ENCODE measurements at places on chromosomes 4 and X.

- H3K27ac ChIP-seq, result no peak overlapping the region
- H3K4me1 ChIP-seq, result peaks cover 26% of the 10 kb centered on the region
- H3K36me3 ChIP-seq, result no peaks in the 10 kb centered on the region
- no peaks in the 10 kb centered on the region for H3K27me3 ChIP-seq
- no peak overlapping the region for H3K4me3 ChIP-seq
These were observed 106.3 kb upstream of the MID1 start for GRCh38 chrX:10726647-10727046.

GRCh38 chr4:115537387-115537786 is 424.0 kb upstream of the NDST4 start:
- no peaks in the 10 kb centered on the region for H3K4me1 ChIP-seq
- H3K36me3 ChIP-seq, result no peaks in the 10 kb centered on the region
- H3K27me3 ChIP-seq, result no peaks in the 10 kb centered on the region

GRCh38 chr4:95821867-95822266 is 18.0 kb upstream of the PDHA2 start:
- H3K4me3 ChIP-seq, result no peak overlapping the region
- no peak for DNase-seq
- no peaks in the 10 kb centered on the region for H3K36me3 ChIP-seq
- H3K27me3 ChIP-seq, result no peaks in the 10 kb centered on the region
- H3K4me1 ChIP-seq, result no peaks in the 10 kb centered on the region

- H3K27ac ChIP-seq, result no peak overlapping the region
- DNase-seq, result no peak
- no peaks in the 10 kb centered on the region for H3K36me3 ChIP-seq
- H3K4me1 ChIP-seq, result peaks cover 22% of the 10 kb centered on the region
- H3K27me3 ChIP-seq, result no peaks in the 10 kb centered on the region
These were observed 422.6 kb downstream of the BCOR start for GRCh38 chrX:39675162-39675553.

- no peak overlapping the region for H3K4me3 ChIP-seq
- H3K36me3 ChIP-seq, result peaks cover 2% of the 10 kb centered on the region
- peaks cover 24% of the 10 kb centered on the region for H3K4me1 ChIP-seq
These were observed 547.5 kb downstream of the SMARCA1 start for GRCh38 chrX:128975745-128976144.

- peaks cover 4% of the 10 kb centered on the region for H3K36me3 ChIP-seq
- H3K27ac ChIP-seq, result no peak overlapping the region
- DNase-seq, result no peak
- no peaks in the 10 kb centered on the region for H3K27me3 ChIP-seq
- no peak overlapping the region for H3K4me3 ChIP-seq
These were observed 30.6 kb upstream of the PHF8 start for GRCh38 chrX:54074826-54075225.

DNA sequence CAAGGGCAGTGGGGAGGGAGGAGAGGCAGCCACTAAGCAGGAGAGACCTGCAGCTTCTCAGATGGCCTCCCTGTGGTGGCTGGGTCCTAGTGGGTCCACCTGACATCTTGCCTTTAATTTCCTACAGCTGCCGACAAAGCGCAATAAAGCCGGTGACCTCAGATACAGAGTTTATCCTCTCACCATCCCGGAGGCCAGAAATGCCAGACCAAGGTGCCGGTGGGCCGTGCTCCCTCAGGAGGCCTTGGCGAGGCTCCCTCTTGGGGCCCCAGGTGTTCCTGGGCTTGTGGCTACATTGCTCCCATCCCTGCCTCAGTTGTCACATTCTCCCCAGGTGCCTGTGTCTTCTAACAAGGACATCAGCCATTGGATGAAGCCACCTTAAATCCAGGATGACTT is 103.0 kb downstream of the ADRA2C start:
- peaks cover 2% of the 10 kb centered on the region for H3K36me3 ChIP-seq
- H3K27me3 ChIP-seq, result peaks cover 61% of the 10 kb centered on the region
- peaks cover 12% of the 10 kb centered on the region for H3K4me1 ChIP-seq
- no peak overlapping the region for H3K27ac ChIP-seq
- no peak for DNase-seq

DNA sequence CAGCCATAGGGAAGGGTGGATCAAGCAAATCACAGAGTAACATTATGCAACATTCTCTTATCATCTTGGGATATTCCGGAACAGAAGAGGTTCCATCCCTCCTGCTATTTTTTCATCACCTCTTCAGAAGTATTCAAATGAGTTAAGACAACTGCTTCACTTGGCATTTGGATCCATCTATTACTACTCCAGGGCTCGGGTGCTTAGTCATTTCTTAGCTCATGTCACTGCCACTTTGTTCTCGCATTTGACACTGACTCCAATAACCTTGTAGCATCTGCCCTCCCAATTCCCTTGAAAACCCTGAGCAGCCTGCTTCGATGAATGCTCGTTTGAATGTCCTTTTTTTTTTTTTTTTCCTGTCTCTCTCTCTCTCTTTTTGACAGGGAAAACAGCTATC is 114.9 kb downstream of the PPARGC1A start:
- H3K36me3 ChIP-seq, result no peaks in the 10 kb centered on the region
- DNase-seq, result no peak
- H3K27me3 ChIP-seq, result no peaks in the 10 kb centered on the region
- H3K4me1 ChIP-seq, result peaks cover 4% of the 10 kb centered on the region
- no peak overlapping the region for H3K27ac ChIP-seq
- no peak overlapping the region for H3K4me3 ChIP-seq

DNA sequence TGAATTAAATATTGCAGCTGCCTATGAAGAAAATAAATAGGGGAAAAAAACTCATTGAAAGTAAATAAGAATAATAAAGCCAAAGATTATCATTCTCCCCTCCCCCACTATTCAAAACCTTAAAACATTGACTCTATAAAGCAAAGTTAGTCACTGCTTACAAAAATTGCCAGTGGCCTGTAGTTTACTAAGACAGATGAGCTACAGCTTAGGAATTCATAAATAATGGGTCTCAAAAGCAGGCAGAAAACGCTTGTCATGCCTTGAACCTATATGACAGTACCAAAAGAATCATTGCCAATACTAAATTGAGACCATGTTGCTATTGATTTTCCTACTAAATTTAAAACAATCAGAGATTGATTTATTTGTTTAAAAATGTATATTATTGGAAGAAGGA is 78.9 kb downstream of the SLC10A7 start:
- H3K27ac ChIP-seq, result no peak overlapping the region
- peaks cover 11% of the 10 kb centered on the region for H3K36me3 ChIP-seq
- H3K4me1 ChIP-seq, result peaks cover 7% of the 10 kb centered on the region
- no peak overlapping the region for H3K4me3 ChIP-seq

- H3K27me3 ChIP-seq, result no peaks in the 10 kb centered on the region
- H3K36me3 ChIP-seq, result no peaks in the 10 kb centered on the region
- peaks cover 11% of the 10 kb centered on the region for H3K4me1 ChIP-seq
- no peak for DNase-seq
- no peak overlapping the region for H3K27ac ChIP-seq
These were observed 66.7 kb upstream of the FRAS1 start for GRCh38 chr4:77990456-77990855.

- no peaks in the 10 kb centered on the region for H3K36me3 ChIP-seq
- H3K27ac ChIP-seq, result no peak overlapping the region
- peaks cover 3% of the 10 kb centered on the region for H3K27me3 ChIP-seq
These were observed 20.3 kb downstream of the PLRG1 start for GRCh38 chr4:154529728-154530519.

- H3K36me3 ChIP-seq, result no peaks in the 10 kb centered on the region
- no peak overlapping the region for H3K27ac ChIP-seq
- H3K4me1 ChIP-seq, result no peaks in the 10 kb centered on the region
- DNase-seq, result no peak
These were observed 135.1 kb downstream of the PCDH7 start for GRCh38 chr4:30855232-30855631.

DNA sequence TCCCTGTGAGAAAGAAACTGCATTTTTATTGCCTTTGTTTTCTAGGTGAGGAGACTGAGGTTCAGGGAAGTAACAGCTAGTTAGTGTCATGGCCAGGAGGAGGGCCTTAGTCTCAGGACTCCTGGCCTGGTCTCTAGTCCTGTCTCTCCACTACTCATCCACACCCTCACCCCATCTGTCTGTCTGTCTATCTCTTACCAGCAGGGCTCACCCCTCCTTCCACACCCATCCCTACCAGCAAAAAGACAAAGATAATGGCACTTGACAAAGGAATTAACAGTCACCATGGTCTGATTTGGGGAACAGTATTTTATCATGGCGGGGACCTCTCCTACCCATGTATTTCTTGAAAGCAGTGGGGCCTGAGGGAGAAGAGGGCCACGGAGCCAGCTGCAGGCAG is 125.8 kb downstream of the REPS2 start:
- no peaks in the 10 kb centered on the region for H3K36me3 ChIP-seq
- no peak overlapping the region for H3K4me3 ChIP-seq
- DNase-seq, result no peak

DNA sequence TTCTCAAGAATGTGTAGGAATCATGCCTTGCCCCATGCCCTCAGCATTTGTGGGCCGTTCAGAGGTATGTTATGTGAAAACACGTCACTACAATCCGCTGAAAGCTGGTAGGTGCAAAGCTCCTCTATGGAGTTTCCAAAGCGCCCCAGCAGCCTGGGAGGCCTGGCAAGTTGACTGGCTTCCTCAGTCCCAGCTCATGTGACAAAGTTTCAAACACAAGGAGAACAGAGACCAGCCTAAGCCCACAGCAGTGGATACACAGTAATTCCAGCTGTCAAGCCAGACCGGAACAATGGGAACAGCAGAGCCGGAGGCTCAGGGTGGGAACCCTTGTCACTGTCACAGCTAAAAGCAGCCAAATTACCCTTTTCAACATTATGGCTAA is 33.5 kb downstream of the NAT8L start:
- no peaks in the 10 kb centered on the region for H3K27me3 ChIP-seq
- no peak for DNase-seq
- peak overlapping the region; percentile 92 for H3K27ac ChIP-seq
- peaks cover 53% of the 10 kb centered on the region for H3K4me1 ChIP-seq
- H3K4me3 ChIP-seq, result no peak overlapping the region
- no peaks in the 10 kb centered on the region for H3K36me3 ChIP-seq

- no peaks in the 10 kb centered on the region for H3K4me1 ChIP-seq
- H3K27me3 ChIP-seq, result no peaks in the 10 kb centered on the region
- H3K4me3 ChIP-seq, result no peak overlapping the region
- no peak overlapping the region for H3K27ac ChIP-seq
- no peaks in the 10 kb centered on the region for H3K36me3 ChIP-seq
- no peak for DNase-seq
These were observed 334.9 kb upstream of the ADGRL3 start for GRCh38 chr4:60865273-60865672.

DNA sequence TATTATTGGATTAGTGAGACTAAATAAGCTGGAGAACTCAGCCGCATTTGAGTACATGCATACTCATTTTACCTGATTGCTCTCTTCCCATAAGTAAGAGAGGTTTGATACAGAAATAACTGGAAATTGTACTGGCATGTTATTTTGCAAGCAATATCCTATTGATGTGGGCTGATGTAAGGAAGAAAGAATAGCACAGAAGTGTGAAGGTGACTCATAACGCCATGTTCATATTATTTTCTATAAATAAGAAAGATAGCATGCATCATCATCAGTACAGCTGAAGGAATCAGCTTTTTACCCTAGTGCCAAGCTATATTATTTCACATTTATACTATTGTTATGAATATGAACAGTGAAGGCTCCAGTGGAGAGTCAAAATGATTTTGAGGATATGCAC is 138.3 kb upstream of the FAM47A start:
- H3K27me3 ChIP-seq, result no peaks in the 10 kb centered on the region
- no peaks in the 10 kb centered on the region for H3K36me3 ChIP-seq
- peaks cover 7% of the 10 kb centered on the region for H3K4me1 ChIP-seq

DNA sequence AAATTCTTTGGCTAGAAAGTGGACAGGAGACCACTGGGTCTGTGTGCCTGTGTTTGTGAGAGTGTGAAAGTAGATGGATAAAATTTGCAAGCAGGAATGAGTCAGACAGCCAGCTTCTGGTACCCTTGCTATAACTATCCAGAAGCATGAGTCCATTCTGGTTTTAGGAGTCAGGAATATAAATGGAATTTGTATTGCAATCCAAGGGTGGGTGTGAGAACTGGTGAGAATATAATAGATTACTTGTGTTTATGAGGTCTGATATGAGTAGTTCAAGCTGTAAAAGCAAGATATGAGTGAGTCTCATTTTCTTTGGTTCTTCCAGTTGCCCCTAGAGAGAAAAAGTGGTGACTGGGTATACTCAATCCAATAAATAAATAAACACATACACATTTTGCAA is 212.7 kb upstream of the TAPT1 start:
- H3K4me1 ChIP-seq, result no peaks in the 10 kb centered on the region
- H3K4me3 ChIP-seq, result no peak overlapping the region
- H3K27me3 ChIP-seq, result no peaks in the 10 kb centered on the region
- no peak overlapping the region for H3K27ac ChIP-seq
- no peak for DNase-seq

GRCh38 chr4:106796876-106797275 is 239.2 kb downstream of the DKK2 start:
- H3K36me3 ChIP-seq, result no peaks in the 10 kb centered on the region
- DNase-seq, result no peak
- no peak overlapping the region for H3K4me3 ChIP-seq
- no peak overlapping the region for H3K27ac ChIP-seq
- no peaks in the 10 kb centered on the region for H3K4me1 ChIP-seq
- H3K27me3 ChIP-seq, result peaks cover 20% of the 10 kb centered on the region

- no peaks in the 10 kb centered on the region for H3K27me3 ChIP-seq
- no peaks in the 10 kb centered on the region for H3K4me1 ChIP-seq
- H3K36me3 ChIP-seq, result peaks cover 4% of the 10 kb centered on the region
- no peak overlapping the region for H3K27ac ChIP-seq
- no peak overlapping the region for H3K4me3 ChIP-seq
- DNase-seq, result no peak
These were observed 8.0 kb downstream of the IBSP start for GRCh38 chr4:87807402-87807801.
